ENCODE measurements at places on chromosomes 4 and X.

- DNase-seq = no peak
Measured at GRCh38 chr4:165991325-165992180, 118.5 kb downstream of the TLL1 start.

GRCh38 chr4:150591406-150591805, 9.5 kb downstream of the MAB21L2 start:
- no peak for DNase-seq

- peak; percentile 22 for DNase-seq
Measured at GRCh38 chrX:154051201-154051810, 31.6 kb upstream of the IRAK1 start.

DNA sequence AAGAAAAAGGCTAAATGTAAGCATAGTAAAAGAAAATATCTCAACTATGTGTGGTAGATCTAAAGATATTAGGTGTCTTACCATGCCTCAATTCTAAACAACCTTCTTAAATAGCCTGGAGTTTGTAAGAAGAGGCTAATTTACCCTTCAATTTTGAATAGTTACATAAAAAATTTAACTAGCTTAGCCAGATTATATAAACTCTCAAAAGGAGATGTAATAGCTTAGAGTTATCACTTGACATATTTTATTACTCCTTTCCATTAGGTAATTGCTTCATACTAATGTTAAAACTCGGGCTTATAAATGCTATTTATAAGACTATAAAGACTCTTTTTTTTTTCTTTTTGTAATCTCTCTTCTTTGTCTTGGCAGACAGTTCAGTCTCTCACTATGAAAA, 297.5 kb upstream of the PABPC4L start:
- no peak for DNase-seq

DNA sequence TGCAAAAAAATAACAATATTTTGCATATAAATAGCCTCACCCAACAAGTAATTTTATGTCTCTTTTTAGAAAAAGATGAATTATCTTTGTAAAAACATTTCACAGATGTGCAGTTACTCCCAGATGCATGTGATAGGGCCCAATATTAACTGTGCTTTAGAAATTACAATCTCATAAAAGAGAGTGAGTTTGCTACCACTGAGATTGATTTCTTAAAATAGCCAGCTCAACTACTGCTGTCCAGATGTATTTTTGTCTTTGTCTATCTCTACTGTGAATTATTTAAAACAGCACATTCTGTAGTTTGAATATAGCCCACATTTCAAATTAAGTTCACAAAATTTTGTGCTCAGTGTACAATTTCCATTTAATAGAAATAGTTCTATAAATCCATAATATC, 177.0 kb upstream of the TTC29 start:
- no peak for DNase-seq

GRCh38 chrX:15468036-15468435, 25.1 kb downstream of the PIR start:
- DNase-seq = no peak

GRCh38 chr4:21451032-21451431, 497.5 kb downstream of the KCNIP4 start:
- no peak for DNase-seq

- DNase-seq = peak; percentile 17
Measured at GRCh38 chrX:103556963-103557612, 28.2 kb upstream of the TCEAL4 start.

GRCh38 chr4:137125011-137125410, 407.3 kb downstream of the PCDH18 start:
- peak; percentile 0 for DNase-seq

DNA sequence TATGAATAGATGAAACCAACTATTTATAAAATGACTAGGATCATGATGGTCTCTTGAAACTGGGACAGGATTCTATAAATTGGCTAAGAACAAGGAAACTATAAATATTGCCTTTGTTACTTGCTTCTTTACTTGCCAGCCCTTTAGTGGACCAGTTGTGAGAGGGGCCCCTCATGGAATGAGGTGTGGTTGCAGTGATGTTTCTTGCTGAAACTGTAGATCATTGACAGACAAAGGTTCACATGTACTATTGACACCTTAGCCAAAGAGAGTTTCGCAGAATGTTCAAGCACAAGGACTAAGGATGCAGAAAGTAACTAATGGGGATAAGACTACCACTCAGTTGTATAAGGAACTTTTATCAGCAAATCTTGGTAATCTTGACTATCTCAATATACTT, 135.0 kb upstream of the SMIM10 start:
- DNase-seq = no peak

GRCh38 chrX:10582215-10582733, 38.1 kb downstream of the MID1 start:
- DNase-seq = no peak

GRCh38 chrX:16185725-16186136, 18.4 kb downstream of the MAGEB17 start:
- no peak for DNase-seq

Measured in DMS79 treated with DMSO at 0.1 percent for 48 hours (cell line).